ENCODE measurements at places on chromosomes 6 and 20.

DNA sequence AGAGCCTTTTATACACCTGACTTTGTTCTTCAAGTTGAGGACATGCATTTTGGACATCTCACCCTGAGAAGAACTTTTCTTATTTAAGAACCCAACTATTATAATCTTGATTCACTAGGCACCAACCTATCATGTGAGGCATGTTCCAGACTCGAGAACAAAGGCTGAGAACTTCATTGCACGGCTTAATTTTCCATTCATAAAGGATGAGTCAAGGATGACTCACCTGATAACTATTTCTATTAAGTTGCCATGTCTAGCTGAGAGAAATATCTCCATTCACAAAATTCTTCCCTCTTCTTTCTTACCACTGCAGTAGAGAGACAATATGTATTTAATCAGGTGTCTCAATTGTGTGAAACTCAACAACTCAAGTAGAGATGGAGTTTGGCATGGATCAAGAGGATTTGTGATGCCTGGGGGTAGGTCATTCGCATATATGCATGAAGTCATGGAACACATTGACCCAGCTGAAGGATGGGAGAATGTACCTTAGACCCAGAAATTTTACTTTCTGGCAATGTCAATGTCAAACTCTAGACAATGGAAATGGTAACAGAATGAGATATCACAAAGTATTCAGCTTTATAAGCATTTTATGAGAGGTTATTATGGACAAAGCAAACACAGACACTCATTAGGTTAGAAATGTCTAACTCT is 208.7 kb upstream of the PRND start:
- DNase-seq: no peak

- no peak for DNase-seq
Measured at GRCh38 chr6:48747040-48747439, 636.0 kb upstream of the PTCHD4 start.

DNA sequence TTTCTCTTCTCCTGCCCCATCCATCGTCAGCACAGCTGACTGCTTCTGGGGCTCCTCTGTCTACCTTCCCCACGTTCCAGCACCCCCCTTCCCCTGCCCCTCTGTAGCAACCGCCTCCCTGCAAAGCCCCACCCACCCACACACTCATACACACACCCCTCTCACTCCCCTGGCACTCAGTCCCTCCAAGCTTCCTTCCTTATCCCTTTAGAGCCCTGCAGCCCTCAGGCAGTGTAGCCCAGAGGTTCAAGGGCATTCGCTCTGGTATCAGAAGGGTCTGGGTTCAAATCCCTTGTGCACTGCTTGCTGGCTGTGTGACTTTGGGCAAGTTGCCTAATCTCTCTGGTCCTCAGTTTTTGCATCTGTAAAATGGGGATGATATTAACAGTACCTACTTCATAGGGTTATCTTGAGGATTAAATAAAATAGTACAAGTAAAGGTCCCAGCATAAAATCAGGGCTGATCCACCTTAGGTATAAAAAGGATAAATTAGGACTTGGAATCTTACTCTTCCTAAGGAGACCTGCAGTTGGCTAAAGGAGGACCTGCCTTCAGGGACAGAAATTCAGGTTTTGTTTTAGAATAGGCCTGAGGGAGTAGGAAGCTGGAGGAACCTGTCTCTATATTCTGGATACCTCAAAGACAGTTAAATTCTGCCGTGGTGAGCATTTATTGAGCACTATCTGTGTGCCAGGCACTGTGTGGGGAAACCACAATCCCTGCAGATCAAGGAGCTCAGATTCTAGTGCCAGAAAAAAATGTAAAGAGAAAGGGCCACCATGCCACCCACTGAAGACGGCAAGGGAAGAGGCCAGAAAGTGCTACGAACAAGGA is 94.1 kb downstream of the SNX5 start:
- DNase-seq: no peak

- DNase-seq: no peak
Measured at GRCh38 chr6:169391473-169392071, 137.9 kb upstream of the THBS2 start.

- peak; percentile 38 for DNase-seq
Measured at GRCh38 chr6:43628393-43629103, 516 bp downstream of the GTPBP2 start.

- no peak for DNase-seq
Measured at GRCh38 chr6:15430931-15431405, 185.1 kb downstream of the JARID2 start.

GRCh38 chr20:2801286-2801728 is 880 bp upstream of the CPXM1 start:
- no peak for DNase-seq

DNA sequence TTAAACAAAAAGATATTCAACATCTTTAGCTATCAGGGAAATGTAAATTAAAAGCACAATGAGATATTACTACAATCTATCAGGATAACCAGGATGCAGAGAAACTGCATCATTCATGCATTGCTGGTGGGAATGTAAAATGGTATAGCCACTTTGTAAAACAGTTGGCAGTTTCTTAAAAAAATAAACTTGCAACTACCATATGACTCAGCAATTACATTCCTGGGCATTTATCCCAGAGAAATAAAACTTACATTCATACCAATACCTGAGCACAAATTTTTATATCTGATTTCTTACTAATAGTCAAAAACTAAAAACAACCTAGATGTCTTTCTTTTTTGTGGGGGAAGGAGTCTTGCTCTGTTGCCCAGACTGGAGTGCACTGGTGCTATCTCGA is 190.3 kb upstream of the TAB2 start:
- peak; percentile 27 for DNase-seq

- DNase-seq: no peak
Measured at GRCh38 chr6:126625019-126625418, 285.1 kb downstream of the CENPW start.
